ENCODE measurements at places on chromosomes 5 and 9.
A peak's percentile ranks its signal among the peaks of the same experiment; 100 is the strongest.

DNA sequence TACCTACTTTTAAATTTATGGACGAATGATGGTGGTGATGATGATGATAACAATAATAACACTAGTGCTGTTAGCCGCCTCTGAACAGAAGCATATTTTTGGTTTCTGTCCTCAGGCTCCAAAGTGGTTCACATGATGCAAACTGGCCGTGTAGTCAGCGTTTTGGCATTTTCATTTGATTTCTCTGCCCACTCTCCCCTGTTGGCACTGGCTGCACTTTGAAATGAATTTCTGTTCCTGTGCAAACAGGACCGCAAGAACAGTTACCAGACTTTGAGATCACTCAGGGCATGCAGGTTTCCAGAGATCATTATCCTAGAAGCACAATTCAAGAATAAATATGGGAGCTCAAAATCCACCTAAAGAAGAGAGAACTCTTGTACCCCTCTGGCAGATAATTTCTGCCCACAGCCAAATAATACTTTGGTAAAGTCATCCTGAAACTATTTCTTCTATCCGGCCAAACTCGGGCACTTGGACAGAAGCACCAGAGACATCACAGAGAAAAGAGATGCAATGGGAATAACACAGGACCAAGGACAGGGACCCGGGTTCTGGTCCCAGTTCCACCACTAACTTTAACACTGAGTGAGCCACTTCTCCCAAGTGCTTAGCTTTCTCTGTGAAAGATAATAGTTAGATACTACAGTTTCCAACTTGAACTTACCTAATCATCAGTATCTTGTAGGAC lies 201.7 kb upstream of the PTGER4 start:
- peak; percentile 63 for DNase-seq

- DNase-seq: no peak
These were observed 14.7 kb downstream of the NIPBL start for GRCh38 chr5:36891266-36891665.

DNA sequence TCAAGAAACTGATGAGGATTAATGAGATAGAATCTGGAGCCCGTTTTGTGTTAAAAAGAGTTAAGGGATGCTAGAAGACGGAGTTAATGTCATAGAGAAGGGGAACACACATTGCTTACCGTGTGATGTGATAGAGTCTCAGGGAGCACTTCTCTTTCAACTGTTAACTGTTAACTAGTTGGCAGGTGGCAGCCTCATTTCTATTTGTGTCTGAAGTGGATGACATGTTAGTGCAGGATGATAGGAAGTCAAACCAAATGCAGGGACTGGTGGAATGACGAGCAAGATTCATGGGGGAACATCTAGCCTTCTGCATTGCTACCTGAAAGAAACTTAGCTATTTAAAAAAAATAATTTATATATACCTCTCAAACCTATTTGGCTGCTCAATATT lies 222.7 kb downstream of the MAST4 start:
- DNase-seq: no peak

GRCh38 chr5:119512277-119512676 lies 60.0 kb downstream of the HSD17B4 start:
- DNase-seq: no peak

- DNase-seq: peak; percentile 84
These were observed 77.4 kb downstream of the NR2F1-AS1 start for GRCh38 chr5:93503598-93504067.

GRCh38 chr5:107519900-107520354 lies 150.8 kb downstream of the EFNA5 start:
- no peak for DNase-seq

DNA sequence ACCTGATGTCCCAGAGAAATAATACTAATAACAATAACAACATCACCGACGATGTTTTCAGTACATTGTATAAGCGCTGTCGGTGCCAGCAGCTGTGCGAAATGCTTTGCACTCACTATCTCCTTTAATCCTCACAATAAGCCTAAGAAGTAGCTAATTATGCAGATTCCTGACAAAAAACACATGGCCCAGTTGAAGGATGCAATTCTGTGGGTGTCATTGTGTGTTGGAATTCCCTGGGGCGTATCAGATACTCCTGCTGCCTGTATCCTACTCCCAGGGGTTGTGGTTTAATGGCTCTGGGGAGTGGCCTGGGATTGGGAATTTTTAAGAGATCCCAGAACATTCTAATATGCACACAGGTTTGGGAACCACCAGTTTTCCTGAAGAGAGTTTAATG lies 154.0 kb downstream of the RGS3 start:
- DNase-seq: no peak

DNA sequence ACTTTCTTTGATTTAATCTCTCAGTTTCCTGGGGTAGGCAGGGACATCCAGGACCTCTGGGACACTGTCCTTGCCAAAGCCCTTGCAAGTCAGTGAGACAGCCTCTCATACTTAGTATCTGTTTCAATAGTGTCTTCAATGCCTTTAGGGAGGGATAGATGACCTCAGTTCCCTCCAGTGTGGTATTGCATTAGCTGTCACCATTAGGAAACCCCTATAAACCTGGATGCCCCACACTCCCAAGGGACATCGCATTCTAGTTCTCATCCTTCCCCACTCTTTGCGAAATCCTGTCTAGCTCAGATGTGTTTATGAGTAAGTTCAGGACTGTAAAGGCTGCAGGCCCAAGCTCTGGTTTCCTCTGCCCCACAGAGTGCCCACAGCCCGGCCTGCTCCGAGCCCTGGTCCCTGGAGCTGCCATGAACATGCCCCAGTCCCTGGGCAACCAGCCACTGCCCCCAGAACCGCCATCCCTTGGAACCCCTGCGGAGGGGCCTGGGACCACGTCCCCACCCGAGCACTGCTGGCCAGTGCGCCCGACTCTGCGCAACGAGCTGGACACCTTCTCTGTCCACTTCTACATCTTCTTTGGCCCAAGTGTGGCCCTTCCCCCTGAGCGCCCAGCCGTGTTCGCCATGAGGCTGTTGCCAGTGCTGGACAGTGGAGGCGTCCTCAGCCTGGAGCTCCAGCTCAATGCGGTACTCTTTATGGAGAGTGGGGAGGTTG lies 13.2 kb downstream of the TMEM8B start:
- DNase-seq: no peak

GRCh38 chr5:172943906-172944305 lies 15.3 kb upstream of the RPL26L1 start:
- no peak for DNase-seq

DNA sequence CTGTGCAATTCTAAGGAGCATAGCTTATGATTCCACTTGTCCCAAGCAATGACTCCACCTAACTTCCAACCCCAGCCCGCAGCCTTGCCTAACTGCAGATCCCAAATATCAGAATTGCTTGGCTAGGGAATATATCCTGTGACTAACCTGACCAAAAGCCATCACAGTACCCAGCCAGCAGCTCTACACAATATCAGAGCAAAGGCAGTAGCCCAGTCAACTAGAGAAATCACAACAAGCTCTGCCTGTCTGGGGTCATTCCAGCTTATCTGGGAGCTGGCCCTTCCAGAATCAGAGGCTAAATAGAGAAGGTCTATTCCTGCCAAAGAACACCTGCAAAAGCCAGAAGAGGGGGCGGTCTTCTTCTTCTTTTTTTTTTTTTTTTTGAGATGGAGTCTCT lies 9.3 kb upstream of the KIAA1958 start:
- DNase-seq: no peak
